ENCODE measurements at places on chromosomes 12 and 14.

GRCh38 chr14:103228076-103228806 lies 105.0 kb downstream of the TNFAIP2 start:
- DNase-seq = no peak

GRCh38 chr12:16229676-16230075 lies 47.8 kb downstream of the SLC15A5 start:
- no peak for DNase-seq

DNA sequence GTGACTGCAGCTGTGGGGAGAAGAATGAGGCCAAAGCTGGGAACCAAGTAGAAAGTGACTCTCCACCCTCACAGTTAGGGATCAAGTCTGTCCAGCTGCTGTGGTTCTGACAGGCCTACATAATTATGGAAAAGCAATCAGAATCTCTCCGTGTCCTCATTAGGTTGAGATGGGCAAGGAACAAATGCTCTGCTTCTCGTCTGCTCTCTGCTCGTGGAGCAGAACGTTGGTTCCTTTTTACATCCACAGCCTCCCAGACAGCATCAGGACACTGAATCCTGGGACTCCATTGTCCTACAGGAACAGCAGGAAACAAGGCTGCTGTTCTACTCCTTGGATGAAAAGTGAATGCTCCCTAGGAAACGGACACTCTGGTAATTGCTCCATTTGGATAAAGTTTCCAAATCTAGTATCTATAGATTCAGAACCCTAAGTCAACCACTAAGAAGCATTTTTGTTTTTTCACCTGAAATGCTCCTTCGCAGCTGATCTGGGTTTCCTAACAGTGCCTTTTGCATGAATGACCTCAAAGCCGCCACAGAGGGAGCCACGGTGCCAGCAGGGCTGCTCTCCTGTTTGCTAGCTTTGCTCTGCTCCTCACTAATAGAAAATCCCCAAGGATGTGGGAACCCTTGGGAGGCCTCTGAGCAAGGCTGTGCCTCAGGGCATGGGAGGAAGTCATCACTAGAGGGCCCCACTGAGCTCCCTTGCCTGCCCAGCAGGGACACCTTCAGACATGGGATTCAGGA lies 102.0 kb downstream of the EGLN3 start:
- peak; percentile 38 for DNase-seq

GRCh38 chr14:40697231-40697630 lies 909.4 kb upstream of the LRFN5 start:
- no peak for DNase-seq

GRCh38 chr12:115132145-115132544 lies 448.2 kb upstream of the TBX3 start:
- no peak for DNase-seq

GRCh38 chr12:116609319-116610114 lies 50.3 kb downstream of the MAP1LC3B2 start:
- DNase-seq = peak; percentile 40

DNA sequence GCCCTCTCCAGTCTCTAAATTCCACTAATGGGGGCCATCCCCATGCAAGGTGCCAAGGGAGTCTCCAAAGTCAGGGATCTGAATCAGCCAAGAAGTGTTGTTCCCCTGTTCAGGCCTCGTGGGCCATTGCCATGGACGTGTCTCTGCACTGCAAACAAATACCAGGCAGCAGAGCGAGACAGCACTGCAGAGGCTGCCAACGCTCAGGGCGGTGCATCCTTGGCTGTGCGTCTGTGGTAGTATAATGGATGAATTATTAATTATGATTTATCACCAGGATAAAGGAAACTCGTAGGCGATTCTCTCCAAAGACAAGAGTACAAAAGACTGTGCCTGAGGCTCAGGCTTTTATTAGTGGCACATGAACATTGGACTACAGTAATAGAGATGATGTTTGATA lies 122.3 kb upstream of the NTF3 start:
- no peak for DNase-seq

GRCh38 chr12:93145086-93145485 lies 216.0 kb upstream of the EEA1 start:
- no peak for DNase-seq

GRCh38 chr12:103947871-103948555 lies 17.7 kb upstream of the TDG start:
- no peak for DNase-seq

All from G401 (cell line).